NCI-H1930 (cell line): ENCODE measurements at places on chromosomes 3 and 15.

GRCh38 chr3:99951701-99952100 lies 134.0 kb downstream of the CMSS1 start:
- DNase-seq, result no peak

DNA sequence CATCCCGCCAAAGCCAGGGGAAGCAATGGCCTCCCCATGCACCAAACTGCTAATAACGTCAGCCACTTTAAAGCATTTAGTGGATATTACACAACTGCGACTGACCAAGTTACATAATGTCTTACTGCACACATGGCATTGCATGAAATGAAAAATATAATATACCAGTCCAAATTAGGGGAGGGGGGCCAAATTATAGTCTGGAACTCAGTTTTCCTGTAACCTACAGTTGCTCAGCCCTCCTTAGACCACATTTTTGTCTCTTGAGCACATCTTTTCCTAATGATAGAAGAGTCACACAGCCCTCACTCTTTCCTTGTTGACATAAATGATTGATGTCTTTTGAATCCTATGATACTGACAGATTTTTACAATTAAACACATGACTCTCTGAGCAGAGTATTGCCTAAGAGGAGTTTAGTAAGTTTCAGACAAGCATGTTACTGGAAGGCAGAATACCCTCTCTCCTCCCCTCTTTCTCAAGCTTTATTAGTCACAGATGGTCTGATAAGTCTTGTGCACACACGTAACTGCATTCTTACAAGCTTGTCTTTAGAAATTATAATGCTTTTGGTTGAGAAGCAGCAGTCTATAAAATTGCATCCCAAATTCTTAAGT lies 1.1 kb upstream of the PLD1 start:
- no peak for DNase-seq

DNA sequence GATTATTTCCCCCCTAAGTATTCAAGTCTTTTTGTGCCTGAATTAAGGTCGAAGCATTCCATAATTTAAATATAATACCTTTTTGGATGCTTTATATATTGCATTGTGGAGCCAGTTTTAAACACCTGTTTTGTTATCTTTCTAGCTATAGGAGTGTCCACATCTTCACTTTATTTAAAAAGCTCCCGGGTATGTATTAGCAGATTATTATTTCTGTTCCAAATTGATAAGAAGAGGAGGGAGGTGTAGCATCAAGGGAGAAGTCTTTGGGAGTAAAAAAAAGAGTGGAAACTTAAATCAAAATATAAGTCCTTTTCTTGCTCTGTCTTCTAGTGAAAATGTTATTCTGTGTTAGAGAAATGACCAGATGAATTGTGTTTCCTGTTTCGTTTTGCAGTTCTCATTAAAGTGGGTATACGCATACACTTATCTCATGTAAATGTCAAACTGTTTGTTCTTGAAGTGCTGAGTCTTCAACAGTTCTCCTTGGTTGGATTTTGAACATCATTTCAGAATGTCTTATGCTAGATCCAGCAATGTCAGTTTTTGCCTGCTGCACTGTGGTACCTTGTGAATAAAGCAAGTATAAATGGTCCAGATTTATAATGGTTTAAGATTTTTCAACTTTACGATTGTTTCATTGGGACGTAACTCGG lies 105.8 kb downstream of the FNDC3B start:
- no peak for DNase-seq

GRCh38 chr3:23435318-23435717 lies 232.2 kb downstream of the UBE2E2 start:
- no peak for DNase-seq

DNA sequence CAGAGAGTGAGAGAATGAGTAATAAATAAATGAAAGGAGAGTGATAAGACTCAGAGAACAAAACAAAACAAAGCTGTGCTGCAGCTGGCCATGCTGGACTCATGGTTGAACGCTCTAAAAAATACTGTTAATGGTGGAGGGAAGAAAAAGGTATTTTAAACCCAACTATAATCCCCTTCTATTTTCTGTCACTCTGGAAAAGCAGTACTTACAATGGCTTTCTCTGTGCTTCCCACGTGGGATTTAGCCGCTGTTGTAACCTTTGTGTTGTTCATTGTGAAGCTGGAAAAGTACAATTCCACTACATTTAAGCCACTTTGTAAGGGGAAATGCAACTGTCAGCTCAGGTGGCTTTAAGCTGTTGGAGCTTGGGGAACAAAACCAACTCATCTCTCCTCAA lies 917.7 kb downstream of the IGSF11 start:
- peak; percentile 8 for DNase-seq

DNA sequence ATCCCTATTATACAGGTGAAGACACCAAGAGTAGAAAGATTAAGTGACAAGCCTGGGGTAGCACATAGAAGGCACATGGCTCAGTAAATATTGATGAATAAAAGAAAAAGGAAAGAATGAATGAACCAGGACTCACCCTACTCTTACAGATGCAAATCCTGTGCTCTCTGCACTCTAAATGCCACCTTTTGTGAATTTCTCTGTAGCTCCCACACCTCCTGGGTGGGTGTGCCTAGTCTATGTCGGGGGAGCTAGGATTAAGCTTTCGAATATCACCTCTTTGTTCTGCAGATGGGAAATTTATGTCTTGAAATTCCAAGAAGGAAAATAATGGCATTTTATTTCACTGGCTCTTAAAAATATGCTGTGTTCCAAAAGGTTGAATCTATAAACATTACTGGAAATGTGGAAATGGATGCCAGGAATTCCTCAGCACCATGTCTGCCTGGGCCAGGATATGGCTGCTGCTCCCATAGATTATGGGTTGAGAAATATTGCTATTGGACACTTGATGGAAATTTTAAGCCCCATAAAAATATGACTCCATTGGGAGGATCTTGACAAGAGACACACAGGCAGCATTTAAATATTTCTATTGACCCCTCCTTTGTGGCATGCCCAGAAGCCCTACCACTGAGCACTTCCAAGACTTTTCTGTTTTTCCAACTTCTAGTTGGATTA lies 43.3 kb downstream of the CCNB2 start:
- no peak for DNase-seq

- DNase-seq, result no peak
Observed at GRCh38 chr3:68059628-68060152, 405.3 kb upstream of the SUCLG2 start.

GRCh38 chr3:175648899-175649298 lies 789.8 kb downstream of the NAALADL2 start:
- no peak for DNase-seq

GRCh38 chr15:25055356-25056068 lies 100.7 kb downstream of the SNRPN start:
- DNase-seq, result no peak

DNA sequence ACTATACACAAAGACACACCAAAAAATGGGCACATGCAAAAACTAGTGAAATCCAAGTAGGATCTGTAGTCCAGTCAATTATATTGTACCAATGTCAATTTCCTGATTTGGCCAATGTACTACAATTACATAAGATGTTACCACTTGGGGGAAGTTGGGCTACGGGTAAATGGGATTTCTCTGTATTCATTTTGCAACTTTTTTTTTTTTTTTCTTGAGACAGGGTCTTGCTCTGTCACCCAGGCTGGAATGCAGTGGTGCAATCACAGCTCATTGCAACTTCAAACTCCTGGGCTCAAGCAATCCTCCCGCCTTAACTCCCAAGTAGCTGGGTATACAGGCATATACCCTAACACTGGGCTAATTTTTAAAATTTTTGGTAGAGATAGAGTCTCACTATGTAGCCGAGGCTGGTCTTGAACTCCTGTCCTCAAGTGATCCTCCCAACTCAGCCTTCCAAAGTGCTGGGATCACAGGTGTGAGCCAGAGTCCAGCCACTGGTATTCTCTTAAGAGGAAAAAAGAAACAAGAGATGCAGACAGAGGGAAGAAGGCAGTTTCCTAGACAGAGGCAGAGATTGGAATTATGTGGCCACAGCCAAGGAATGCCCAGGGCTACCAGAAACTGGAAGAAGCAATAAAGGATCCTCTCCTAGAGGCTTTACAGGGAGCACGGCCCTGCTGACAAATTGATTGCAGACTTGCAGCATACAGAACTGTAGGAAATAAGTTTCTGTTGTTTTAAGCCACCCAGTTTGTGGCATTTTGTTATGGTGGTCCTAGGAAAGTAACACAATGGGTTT lies 33.3 kb downstream of the TFDP2 start:
- no peak for DNase-seq

- DNase-seq, result no peak
Observed at GRCh38 chr3:141498598-141499223, 11.9 kb downstream of the RASA2 start.

- DNase-seq, result no peak
Observed at GRCh38 chr15:68201879-68202261, 3.3 kb downstream of the CALML4 start.

GRCh38 chr3:134852893-134853351 lies 57.9 kb downstream of the EPHB1 start:
- no peak for DNase-seq

DNA sequence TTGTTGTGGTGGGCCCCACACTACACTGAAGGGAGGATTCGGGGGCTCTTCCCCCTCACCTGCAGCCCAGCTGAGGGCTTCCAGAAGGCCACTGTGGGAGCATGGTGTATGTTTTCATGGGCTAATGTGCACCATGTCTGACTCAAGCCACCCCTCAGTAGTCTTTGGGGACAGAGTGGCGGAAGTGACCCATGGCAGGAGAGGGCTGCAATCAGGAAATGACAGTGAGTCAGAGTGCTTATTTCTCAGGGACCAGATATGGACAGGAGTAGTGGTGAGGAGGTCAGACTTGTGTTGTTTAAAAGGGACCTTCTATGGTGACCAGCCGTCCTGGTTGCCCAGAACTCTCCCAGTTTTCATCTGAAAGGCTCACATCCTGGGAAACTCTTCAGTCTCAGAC lies 32.8 kb upstream of the SLC9A9 start:
- DNase-seq, result no peak

DNA sequence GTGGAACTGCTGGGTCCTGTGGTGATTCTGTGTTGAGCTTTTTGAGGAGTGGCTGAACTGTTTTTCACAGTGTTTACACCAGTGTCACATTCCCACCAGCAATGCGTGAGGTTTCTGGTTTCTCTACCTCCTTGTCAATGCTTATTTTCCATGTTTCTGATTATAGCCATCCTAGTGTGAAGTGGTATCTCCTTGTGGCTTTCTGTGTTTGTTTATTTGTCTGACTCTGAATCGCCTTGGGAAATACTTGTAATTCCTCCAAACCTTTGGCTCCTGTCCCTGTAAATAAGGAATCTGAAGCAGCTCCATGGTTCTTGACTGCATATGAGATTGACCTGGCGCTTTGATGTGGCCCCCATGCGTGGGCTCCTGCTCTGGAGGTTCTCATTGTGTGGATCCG lies 20.6 kb downstream of the FAN1 start:
- no peak for DNase-seq

DNA sequence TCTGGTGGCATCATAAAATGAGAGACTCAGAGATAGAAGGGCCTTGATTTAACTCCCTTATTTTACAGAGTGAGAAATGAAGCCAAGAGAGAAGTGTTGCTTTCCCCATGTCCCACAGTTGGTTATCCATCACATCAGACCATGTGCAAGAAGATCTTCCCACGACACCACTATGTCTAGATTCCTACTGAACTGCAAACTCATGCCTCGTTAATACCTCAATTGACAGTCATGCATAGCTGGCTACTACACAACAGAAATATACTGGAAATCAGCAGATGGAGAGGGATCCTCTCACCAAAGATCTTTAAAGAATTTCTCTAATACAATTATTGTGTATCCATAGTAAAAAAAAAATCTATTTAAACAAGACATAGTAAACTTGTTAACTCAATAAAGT lies 33.3 kb downstream of the PEAK1 start:
- DNase-seq, result no peak

DNA sequence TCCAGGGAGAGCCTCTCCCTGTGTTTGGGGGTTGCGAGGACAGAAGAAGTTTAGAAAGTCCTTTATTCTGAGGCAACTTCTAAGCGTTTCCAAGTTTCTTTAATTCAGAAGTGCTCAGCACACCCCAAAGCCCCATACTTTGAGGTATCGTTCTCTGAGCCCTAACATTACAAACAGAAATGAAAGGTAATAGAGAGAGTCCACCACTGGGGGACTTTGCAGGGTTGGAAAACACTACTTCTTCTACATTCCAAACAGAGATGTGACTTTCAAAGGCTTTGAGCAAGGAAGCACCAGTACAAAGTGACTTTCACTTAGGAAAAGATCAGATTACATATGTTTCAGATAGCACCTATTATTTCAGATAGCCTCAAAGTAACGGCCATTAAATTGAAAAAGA lies 6.2 kb upstream of the ZNF280D start:
- DNase-seq, result no peak

DNA sequence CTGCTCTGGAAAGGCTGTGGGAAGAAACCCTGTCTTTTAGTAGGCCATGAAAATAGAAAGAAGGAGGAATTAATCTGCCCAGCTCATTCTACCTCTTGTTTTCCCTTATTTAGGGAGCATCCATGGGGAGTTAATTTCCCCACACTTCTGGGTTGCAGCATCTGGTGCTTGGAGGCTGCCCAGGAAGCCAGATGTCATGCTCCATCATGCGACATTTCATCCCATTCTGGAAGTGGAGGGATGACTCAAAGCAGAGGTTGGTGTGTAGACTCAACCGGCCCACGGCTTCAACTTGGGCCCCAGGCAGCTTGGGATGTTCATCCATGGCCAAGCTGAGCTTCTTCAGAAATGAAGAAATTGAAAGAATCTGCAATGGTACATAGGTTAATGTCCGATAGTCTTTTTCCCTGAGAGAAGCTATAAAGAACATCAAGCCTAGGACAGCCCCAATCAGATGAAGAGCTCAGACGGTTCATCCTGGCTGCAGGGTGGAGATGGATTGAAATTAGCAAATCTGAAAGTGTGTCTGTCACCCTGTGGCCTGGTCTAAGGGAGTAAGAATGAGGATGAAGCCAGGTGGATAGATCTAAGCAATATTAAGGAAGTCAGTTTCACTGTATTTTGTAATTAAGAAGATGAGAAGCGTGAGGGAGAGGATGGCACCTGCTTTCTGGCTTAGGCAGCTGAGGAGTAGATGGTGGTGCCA lies 24.5 kb upstream of the PROK2 start:
- DNase-seq, result no peak

DNA sequence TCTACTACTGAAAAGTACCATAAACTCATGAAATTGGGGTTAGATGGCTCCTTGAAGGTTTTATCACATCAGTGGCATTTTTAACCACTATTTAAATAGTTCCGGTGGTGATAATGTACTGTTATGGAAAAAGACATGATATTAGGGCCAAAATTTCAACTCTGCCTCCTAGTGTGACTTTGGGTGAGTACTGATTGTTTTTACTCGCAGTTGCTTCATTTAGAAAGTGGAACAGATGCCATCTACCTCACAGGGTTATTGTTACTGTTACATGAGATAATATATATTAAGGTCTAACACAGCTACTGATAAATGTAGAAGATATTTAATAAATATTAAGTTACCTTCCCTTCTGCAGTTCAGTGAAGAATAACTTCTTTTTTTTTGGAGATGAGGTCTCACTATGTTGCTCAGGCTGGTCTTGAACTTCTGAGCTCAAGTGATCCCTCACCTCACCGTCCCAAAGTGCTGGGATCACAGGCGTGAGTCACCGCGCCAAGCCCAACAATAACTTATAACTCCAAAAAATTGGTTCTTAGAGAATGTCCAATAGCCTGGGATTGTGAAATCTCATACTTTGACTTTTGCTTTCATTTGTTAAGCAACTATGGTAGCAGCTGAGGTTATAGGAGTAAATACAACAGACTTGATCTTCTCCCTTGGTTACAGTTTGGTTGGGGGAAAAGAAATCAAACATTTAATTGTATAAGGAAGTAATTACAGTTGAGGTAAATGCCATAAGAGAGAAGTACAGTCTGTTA lies 48.3 kb downstream of the MEF2A start:
- DNase-seq, result no peak
